AG08396 (cell line): ENCODE measurements at places on chromosomes 12 and 14.

- DNase-seq: no peak
Measured at GRCh38 chr12:107133462-107133861, 40.1 kb upstream of the CRY1 start.

- DNase-seq: peak; percentile 25
Measured at GRCh38 chr12:66011731-66012130, 118.8 kb downstream of the LLPH start.

DNA sequence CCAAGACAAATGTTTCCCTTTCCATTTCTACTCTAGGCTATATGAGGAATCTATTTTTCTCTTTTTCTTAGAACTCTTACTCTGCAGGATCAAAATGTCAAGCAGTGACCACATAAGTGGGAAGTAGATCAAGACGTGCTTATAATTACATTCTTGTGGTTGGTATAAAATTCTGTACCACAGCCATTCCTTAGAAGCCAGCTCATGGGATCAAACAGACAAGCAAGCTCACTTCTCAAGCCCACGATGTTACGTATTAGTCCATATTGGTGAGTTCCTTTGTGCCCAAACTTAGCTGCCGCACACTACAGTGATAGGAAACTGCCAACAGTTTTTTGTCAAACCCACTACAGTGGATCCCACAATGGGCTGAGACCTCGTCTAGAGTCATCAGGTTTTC is 53.4 kb downstream of the IFNG start:
- DNase-seq: peak; percentile 8

DNA sequence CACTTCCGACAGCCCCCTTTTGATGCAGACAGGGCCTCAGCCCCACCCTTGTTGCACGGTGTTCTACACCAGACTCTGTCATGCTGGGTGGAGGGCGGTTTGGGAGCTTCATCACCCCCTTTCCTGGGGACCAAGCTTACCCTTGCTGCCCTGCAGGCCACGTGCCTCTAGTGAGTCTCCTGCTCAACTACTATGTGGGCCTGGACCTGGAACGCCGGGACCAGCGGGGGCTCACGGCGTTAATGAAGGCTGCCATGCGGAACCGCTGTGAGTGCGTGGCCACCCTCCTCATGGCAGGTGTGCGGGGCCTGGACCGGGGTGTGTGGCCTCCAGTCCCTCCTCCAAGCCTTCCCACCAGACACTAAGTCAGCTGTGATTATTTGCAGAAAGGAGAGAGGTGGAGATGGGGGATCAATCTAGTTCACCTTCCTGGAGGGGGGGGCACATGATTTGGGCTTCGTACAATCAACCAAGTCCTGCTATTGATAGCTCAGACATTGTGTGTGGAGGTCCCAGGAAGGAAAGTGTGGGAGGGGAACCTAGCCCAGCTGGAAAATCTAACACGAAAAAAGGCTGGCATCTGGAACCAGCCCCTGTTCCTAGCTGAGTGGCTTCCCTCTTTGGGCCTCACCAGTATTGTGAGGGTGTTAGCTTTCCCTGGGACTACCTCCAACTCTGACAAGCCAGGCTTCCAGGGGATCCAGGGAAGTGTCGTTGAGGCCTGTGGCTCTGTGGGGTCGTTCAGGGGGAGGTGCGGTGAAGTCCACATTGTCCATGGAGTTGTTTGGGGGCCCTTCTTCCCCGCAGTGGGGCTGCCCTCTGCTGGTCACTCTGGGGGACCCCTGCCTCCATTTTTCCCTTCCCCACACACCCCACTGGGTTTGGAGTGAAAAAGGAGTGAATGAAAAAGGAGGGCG is 1.6 kb downstream of the ANKRD33 start:
- no peak for DNase-seq

GRCh38 chr12:42450248-42450647 is 124.3 kb downstream of the PPHLN1 start:
- DNase-seq: no peak

GRCh38 chr14:64768401-64769095 is 64.3 kb downstream of the PLEKHG3 start:
- DNase-seq: no peak

- DNase-seq: no peak
Measured at GRCh38 chr12:80442426-80443222, 1.4 kb upstream of the PTPRQ start.

DNA sequence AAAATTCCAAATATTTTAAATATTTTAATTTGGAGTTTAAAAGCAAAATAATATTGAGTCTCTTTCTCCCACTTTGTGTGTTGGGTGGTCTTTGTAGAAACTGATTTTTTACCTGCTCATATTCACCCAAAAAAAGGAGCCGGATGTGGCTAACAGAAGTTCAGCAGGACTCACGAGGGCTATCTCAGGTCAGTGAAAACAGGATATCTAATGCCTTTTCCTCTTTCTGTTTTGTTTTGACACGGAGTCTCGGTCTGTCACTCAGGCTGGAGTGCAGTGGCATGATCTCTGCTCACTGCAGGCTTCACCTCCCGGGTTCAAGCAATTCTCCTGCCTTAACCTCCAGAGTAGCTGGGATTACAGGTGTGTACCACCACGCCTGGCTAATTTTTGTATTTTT is 30.8 kb downstream of the COA8 start:
- DNase-seq: no peak

DNA sequence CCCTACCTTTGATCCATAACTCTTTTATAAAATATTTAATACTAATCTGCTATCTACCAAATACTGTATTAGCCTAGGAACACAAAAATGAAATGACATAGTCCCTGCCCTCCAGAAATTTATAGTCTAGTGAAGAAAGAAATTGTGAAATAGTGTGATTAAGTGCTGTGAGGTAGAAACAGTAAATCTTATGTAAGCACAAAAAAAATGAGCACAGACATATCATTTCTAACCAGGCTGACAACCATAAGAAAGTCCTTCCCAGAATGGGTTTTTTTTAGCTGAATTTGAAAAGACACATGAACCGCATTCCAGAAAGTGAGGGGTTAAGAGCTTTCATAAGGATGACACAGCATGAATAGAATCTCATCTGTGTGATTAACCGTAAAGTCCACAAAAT is 145.9 kb downstream of the SOX5 start:
- no peak for DNase-seq
